Muscle of back (tissue), 13 donors: ENCODE measurements at places on chromosomes 12 and 14.

DNA sequence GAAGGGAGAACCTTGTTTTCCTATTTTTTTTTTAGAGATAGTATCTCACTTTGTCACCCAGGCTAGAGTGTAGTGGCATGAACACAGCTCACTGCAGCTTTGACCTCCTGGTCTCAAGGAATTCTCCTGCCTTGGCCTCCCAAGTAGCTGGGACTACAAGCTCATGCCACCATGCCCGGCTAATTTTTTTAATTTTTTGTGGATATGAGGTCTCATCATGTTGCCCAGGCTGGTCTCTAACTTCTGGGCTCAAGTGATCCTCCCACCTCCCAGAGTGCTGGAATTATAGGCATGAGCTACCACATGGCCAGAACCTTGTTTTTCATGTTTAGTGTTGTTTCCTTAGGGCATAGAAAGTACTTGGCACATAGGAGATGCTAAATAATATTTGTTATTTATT is 13.5 kb downstream of the MANSC1 start:
- DNase-seq: no peak

DNA sequence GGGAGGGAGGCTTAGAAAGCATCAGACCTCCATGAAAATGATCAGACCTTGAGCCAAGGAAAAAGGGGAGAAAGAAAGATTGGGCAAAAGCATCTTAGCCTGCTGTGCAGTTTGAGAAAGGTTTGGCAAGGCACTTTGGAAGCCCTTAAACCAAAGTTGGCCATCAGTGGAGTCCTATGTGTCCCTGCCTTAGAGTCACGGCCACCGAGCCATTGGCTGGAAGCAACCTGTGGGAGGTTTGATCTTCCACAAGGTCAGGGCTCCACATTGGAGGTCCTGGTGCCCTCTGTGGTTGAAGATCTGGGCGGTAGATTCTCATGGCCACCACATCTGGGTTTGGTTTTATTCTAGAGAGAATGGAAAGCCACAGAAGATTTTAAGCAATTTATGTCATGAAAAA is 44.4 kb downstream of the SRRM4 start:
- DNase-seq: no peak

- no peak for DNase-seq
These were observed 251.3 kb downstream of the ALX1 start for GRCh38 chr12:85531341-85531740.

DNA sequence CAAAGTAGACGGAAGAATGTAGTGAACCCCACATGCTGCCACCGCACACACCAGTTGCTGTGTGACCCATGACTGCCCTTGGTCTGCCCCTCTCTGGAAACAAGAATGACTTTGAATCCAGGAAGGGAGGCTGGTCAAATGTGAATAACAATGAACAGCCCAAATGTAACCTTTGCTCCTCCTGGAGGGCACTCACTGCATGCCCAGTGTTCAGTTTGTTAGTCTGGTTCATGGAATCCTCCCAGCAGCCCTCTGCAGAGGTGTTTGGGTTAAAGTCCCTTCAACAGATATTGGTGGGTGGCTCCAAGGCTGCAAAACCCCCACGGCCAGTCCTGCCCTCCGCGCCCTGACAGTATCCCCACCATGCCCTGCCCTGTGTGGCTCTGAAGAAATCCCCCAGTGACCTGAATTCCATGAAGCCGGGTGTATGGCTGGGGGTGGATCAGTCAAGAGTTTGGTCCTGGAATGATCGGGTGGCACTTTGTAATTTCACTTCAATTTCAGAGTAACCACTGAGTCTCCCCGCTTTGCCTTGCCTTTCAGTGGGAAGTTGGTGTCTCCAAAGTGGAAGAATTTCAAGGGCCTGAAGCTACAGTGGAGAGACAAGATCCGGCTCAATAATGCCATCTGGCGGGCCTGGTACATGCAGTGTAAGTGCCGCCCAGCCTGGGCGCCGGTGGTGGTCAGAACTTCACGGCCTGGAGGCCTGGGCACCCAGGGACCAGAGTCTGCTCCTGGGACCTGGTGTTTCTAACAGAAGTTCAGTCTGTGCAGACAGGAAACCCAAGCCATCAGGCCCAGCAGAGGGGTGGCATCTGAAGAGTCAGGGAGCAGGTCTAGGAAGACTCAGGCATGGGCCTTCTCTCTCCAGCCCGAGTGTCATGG is 47.1 kb downstream of the IL31 start:
- no peak for DNase-seq

GRCh38 chr14:68306265-68306933 is 486.5 kb downstream of the ZFP36L1 start:
- no peak for DNase-seq

DNA sequence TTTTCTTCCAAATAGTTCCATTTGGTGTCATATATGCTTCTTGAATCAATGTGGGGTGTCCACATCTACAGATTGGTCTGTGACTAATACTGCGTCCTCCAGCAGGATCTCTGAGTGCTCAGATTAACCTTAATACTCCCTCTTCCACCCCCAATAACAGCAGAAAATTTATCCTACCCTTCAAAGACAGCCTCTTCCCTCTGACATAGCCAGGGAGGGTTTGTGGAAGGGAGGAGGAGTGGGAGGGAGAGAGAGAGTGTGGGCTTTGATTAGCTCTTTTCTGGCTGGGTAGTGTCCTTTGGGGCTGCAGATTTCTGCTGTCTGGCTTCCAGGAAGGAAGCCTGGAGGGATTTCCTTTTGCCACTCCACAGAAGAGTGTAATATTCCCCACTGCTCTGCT is 220.7 kb downstream of the TTC6 start:
- no peak for DNase-seq

DNA sequence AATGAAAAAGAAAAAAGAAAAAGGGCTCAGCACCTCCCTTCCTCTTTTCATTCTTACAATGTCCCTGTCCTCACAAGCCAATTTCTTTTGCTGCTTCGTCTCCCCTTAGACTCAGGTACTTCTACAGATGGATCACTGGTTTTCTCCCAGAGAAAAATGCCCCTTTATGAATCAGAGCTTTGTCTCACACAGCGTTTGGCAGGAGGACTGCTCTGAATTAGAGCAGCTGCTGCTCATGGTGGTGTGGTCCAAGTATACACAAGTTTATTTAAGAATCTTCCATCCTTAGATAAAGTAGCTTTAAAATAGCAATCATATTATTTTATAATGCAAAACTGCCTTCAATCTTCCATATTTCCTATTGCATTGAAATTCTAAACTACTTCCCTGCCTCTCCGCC is 80.3 kb downstream of the SLC8A3 start:
- no peak for DNase-seq

- no peak for DNase-seq
These were observed 34.7 kb downstream of the KICS2 start for GRCh38 chr12:64187370-64187769.

GRCh38 chr12:14999021-14999694 is 26.3 kb downstream of the PDE6H start:
- peak; percentile 32 for DNase-seq

DNA sequence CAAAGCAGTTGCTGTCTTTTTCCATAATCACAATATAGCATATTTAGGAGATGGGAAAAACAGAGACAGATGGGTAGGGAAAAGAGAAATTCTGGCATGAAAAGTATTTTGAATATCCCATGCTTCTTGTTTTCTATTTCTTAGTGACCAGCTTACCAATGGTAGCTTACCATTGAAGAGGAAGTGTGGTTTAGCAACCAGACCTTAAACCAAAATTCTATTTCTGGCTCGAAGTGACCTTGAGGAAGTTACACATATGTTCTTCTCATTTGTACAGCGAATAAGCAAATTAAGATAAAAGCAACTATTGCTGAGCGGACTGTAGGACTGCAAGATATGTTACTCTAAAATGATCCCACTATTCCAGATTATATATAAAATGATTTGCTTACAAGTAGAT is 82.9 kb downstream of the FGD4 start:
- DNase-seq: peak; percentile 62

GRCh38 chr14:76012354-76012753 is 26.8 kb downstream of the IFT43 start:
- DNase-seq: peak; percentile 47

- DNase-seq: no peak
These were observed 53.4 kb downstream of the ZFC3H1 start for GRCh38 chr12:71610031-71610795.

DNA sequence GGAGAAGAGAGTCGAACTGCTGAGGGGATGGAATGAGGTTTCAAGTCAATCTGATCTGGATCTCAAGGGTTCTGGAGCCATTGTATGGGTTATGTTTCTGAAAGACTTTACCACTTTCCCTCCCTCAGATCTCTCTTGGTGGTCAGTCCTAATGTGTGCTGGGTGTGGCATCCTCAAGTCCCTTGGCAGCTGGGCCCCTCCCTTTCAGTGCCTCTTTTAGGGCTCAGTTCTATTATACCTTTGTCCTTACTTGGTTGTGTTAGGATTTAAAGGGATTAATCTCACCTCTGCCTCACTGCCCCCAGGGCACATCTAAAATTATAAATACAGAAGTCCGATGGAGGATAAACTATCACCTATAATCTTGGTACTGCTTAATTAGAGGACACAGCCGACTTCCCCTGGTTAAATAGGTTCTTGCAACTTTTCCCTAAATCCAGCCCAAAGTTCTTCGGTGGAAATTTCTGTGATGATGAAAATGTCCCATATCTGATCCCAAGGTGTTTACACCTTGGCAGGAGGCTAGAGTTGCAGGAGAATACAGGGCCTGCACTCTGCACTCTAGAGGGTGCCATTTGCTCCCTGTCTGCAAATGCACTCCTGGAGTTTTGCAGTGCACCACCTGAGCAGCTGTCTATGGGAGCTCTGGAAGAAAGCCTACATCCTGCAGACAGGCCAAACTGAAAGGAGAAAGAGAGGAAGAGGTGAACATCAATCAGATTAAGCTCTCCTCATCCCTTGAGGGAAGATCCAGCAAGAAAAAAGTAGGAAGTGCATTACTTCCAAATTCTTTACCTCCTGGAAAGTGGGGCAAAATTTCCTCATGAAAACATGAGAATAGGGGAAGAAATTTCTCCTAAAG is 106.8 kb downstream of the NUAK1 start:
- no peak for DNase-seq

DNA sequence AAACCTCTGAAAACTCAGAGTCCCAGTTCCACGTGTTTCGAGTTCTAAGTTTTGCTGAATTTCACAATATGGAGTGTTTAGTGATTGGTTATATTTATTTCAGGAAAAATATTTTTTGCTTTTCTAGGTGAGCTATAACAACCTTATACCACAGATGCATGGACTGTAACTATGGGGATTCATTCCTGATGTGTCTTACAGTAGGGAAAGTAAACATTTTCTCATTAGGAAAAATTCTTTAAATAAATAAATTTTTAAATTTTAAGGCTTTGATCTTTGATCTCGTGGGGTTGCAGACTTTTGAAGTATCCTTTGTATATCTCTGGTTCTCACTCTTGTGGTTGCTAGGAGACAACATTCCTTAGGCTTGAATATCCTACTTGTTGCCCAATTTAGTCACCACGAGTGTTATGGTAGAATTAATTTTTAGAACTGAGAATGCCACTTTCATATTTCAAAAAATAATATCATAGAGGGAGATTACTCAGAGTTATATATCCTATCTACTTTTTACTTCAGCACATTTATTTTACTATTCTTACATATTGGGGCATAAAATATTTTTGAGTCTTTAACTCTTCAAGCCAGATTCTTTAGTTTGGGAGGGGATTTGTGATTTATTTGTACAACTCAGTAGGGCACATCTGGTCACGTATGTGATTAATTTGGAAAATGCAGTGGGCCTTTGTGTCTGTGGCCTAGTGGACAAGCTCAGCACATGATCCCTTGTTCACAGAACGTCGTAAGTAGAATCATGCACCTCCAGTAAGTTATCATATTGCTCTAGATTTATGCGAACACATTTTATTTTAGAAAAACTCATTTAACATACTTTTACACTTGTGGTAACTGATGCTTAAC is 224.0 kb downstream of the TTC6 start:
- DNase-seq: no peak

DNA sequence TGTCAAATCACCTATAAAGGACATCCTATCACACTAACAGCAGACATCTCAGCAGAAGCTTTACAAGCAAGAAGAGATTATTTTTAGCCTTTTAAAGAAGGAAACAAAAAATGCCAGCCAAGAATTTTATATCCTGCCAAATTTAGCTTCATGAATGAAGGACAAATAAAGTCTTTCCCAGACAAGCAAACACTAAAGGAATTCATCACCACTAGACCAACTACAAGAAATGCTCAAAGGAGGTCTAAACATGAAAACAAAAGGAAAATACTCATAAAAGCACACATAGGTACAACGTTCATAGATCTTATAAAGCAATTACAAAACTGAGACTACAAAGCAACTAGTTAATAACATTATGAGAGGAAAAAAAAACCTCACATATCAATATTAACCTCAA is 20.7 kb upstream of the STAB2 start:
- DNase-seq: no peak

- no peak for DNase-seq
These were observed 381.0 kb upstream of the USP15 start for GRCh38 chr12:61879229-61879628.

DNA sequence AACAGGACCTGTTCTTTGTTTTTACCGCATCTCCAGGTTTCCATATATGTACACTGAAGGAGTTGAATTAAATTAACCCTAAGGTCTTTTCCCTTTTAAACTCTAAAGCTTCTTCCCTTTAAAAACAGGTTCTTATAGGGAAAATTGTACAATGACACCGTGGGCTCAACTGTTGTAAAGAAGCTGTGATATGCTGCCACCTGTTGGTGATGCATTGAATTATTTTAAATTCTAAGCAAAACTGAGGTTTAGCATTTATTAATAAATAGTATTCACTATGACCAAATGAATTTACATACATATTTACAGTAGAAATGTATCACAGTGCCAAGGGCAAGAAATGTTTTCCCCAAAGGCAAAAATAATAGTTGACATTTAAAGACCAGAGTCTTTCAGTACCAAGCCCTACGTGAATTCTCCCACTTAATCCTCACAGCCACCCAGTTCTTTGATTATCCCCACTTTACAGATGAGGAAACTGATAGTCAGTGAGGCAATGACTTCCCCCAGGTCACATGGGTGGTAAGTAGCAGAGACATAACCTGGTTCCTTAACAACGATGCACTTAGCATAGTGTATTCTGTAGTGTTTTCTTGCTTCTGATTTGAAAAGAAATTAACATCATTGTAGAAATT is 35.7 kb upstream of the TMEM263 start:
- peak; percentile 49 for DNase-seq
